A375 (cell line): ENCODE measurements at places on chromosomes 12 and 14. TPM values are rescaled to one million over a fixed set of nuclear protein-coding genes. Genes with fewer than 3 reads are reported as not detected.

The CEP128 gene
- 5.8 and 10.9 TPM in 2 replicates for total RNA-seq

The VASH1 gene
- total RNA-seq, result 4.7 and 5.5 TPM in 2 replicates

The EGLN3 gene
- 0.11 and 0.45 TPM in 2 replicates for total RNA-seq

The SDR9C7 gene
- not detected in 2 replicates for total RNA-seq

The SLC5A8 gene
- total RNA-seq, result not detected in 2 replicates

The CEP290 gene
- total RNA-seq, result 22.8 and 25.4 TPM in 2 replicates

The AQP5 gene
- total RNA-seq, result 0.49 and 0.69 TPM in 2 replicates

The GPR68 gene
- not detected in 2 replicates for total RNA-seq

The UNC79 gene
- total RNA-seq, result not detected in 2 replicates

The RNASE11 gene
- 0.11 TPM in 1 of 2 replicates, not detected in the other for total RNA-seq

The MYH6 gene
- not detected in 2 replicates for total RNA-seq

The PLA2G1B gene
- not detected in 2 replicates for total RNA-seq

The TMEM119 gene
- total RNA-seq, result not detected in 2 replicates

The A2M gene
- total RNA-seq, result 0.85 and 1.2 TPM in 2 replicates

The TESPA1 gene
- total RNA-seq, result not detected in 2 replicates

The CLEC1A gene
- not detected in 2 replicates for total RNA-seq
